ENCODE measurements at places on chromosomes 2 and 18.

GRCh38 chr2:68320118-68320641 lies 431 bp upstream of the CNRIP1 start:
- DNase-seq, result no peak

- no peak for DNase-seq
Measured at GRCh38 chr18:3380384-3380961, 69.5 kb upstream of the TGIF1 start.

- no peak for DNase-seq
Measured at GRCh38 chr18:77003316-77003715, 129.3 kb downstream of the MBP start.

DNA sequence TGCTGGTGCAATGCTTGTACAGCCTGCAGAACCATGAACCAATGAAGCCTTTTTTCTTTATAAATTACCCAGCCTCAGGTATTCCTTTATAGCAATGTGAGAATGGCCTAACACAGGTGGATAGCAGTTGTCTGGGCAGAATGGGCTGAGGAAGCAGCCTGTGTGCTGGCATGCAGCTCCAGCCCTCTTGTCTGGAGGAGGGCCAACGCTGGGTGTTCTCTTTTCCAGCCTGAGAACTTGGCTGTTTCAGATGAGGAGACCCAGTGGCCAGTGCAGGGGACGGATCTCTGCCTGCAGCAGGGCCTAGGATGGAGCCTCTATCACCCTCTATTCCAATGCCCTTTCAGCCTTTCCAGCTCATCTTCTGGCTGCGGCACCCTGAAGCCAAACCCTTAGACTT lies 58.8 kb downstream of the CTIF start:
- no peak for DNase-seq

GRCh38 chr2:3494984-3495666 lies 24.2 kb downstream of the ADI1 start:
- no peak for DNase-seq

Measured in activated CD8-positive, alpha-beta memory T cell treated with anti-CD3 and anti-CD28 coated beads, Interleukin-2, amount 50 U/mL, for 4 hours (primary cell).